ENCODE measurements at places on chromosomes 16 and 17.

GRCh38 chr16:78566397-78567073 lies 467.1 kb downstream of the WWOX start:
- DNase-seq: no peak

DNA sequence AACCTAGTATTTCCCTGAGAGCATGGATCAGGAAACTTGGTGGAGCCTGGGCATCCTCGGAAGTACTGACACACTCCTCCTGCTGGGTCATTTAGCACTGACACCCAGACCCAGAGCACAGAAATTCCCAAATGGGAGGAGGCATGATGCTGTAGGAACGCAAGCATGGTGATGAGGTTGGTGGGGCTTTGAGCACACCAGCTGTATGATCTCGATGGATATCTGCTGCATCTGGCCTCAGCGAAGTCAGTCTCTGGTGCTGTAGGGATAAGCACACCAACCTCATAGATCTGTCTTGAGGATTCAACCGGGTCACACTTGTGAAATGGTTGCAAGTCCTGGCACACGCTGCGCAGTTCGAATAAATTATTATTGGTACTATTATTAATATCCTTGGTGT lies 52.5 kb downstream of the SHISA6 start:
- no peak for DNase-seq

GRCh38 chr16:1070084-1070863 lies 2.3 kb upstream of the SSTR5 start:
- DNase-seq: no peak

- no peak for DNase-seq
These were observed 97.1 kb downstream of the CDH11 start for GRCh38 chr16:65024767-65025178.

DNA sequence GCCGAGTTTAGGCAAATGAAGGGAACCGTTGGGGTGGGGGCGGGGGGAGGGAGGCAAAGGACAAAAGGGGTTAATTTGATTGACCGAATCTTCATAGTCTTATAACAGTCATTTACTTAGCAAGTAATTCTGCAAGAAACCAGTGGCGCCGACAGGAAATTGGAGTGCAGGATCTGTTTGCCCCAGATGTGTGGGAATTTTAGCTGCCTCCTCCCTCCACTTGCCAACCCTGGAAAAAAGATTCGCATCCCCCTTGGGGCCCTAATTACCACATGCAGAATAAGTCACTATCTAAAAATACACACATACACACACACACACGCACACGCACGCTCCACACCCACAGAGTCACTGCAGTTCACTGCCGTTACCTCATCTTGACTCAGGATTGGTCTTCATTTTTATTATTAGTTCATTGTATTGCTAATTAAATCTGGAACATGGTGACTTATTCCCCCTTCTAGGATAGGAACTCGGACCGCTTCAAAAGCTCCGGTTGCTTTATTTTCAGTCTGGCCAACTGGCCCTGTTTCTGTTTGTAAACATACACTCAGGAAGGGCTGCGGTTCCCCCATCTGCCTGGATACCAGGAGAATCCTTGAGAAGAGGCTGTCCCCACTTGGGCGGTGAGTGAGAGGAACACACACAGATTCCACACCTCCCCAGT lies 241.6 kb upstream of the SALL1 start:
- no peak for DNase-seq

DNA sequence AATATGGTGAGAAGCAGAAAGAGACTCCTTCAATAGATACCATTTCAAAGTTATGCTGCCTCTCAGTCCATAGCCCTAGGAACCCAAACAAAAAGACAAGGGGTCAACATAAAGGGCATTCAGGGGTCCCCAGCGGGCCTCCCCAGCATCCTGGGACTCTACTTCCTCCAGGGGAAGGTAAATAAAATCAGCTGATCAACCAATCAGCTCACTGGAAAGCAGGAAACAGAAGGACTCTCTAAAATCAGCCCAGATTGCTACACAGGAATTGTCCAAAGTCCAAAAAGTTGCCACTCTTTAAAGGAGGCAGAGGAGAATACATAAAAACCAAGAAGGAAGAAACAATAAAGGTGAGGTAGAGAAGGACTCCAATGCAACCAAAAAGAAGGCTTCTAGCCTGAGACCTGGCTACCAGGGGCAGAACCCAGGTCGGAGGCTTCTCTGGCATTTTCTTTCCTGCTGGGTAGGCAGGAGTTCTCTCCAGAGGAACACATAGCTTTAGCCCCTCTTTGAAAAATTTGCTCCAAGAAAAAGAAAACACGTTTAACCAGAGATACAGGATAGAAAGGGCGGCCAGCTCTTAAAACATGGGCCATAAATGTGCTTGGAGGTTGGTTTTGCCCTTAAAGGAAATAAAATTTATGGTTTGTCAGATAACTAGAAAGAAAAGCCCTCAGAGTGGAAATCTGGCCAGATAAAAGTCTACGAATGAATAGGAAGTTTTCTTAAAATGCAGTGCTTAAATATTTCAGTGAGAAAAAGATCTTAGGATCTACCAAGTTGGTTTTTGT lies 404.6 kb downstream of the SOX9 start:
- DNase-seq: no peak

DNA sequence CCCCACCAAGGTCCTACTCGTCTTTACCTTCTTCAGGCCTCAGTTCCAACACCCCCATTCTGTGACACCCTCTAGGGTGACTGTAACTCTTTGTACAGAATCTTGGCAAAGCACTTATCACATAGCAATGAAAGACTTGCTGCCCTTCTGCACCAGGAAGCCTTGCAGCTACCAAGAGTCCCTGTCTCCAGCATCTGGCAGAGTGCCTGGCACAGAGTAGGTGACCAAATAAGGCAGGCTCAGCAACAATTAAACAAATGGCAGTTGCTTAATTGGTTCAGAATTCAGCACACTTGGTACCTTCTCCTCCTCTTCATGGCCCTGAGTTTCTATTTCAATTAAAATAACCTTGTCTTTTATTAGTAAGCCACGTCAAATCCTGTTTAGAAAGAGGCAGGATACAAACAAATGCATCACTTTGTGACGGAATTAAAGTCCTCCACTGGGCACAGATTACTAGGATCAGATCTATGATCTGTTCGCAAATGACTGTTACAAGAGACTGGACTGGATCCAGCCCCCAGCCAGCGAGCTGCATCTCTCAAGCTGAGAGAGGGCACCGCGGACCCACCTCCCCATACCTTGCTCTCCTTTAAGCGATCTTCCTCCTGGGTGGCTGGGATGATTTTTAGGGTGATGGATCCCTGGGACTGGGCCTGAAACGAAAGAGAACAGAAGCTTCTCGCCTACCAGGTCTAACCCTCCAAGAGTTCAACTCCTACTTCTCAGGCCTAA lies 9.4 kb downstream of the MPP3 start:
- DNase-seq: no peak

DNA sequence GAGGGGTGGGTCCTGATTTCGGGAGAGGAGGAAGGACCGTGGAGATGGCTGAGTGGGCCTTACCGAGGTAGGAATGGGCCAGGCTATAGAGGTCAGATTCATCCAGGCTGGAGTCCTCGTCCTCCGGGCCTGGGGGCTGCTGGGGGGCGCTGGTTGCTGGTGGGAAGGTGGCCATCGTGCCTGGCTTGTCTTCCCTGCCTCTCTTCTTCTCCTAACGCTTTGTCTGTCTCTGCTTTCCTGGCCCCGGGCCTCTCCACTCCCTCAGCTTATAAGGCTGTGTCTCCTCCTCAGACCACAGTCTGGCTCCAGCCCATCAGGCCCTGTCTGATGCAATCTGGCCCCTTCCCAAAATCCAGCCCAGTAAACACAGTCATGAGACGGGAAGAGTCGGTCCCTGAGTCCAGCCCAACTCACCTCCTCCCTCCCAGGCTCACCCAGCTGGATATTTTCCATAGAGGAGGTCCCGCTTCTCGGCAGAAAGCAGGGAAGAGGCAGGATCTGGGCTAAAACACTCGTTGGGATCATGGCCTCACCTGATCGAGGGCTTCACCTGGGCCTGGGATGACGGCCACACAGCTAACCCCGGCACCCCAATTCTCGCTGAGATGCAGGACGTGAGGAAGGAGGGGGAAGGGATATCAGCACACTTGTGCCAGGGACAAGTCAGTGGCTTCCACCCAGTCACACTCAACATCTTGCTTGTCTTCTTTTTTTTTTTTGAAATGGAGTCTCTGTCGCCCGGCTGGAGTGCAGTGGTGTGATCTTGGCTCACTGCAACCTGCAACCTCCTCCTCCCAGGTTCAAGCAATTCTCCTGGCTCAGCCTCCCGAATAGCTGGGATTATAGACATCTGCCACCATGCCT lies at the start of gene NUPR1:
NUPR1 (minus strand) TSS at position 242 of the 864 bp plus-strand sequence; CDS start at position 175, 67 bp downstream.
- DNase-seq: no peak

GRCh38 chr17:5715478-5715877 lies 131.2 kb upstream of the NLRP1 start:
- DNase-seq: no peak

All from stimulated activated CD8-positive, alpha-beta memory T cell treated with anti-CD3 and anti-CD28 coated beads, Interleukin-15, amount 100 ng/mL, for 48 hours (primary cell).